Stimulated activated CD8-positive, alpha-beta memory T cell treated with anti-CD3 and anti-CD28 coated beads, Interleukin-2, amount 100 ng/mL, for 48 hours (primary cell): ENCODE measurements at places on chromosomes 2 and 18.

GRCh38 chr2:227536445-227536844 is 62.2 kb upstream of the SCYGR2 start:
- DNase-seq, result no peak

GRCh38 chr18:55422456-55423180 is 165.4 kb downstream of the TCF4 start:
- DNase-seq, result no peak

DNA sequence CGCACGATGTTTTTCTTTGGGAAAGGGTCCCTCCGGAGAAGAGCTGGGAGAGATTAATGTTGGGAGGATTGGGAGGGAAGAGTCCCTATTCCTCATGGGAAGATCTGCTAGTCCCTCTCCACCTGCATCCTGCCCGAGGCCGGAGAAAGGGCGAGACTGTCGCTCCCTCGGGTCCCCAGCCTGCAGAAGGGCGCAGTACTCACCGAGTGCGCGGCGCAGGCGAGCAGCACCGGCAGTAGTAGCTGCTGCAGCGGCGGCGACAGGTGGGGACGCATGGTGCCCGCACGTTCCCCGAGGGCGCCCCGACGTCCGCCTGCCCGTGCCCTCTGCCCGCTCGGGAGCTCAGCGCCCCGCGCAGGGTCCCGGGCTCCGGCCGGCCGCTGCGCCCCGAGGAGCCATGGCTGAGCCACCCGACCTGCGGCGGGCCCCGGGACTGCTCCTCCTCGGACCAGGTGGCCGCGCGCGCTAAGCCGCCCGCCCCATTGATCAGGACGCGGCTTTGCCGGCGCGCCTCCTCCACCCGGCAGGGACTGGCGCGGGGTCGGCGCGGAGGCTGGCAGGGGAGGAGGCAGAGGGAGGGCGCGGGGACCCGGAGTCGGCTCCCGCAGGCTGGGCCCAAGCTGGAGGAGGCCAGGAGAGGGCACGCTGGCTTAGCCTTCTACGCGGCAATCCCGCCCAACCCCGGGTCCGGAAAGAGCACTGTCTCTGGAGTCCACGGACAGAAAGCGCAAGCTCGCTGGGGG is at the start of gene SCTR:
TSS of gene SCTR (minus strand) at position 532 of the 743 bp plus-strand sequence. CDS start at position 275, 257 bp downstream.
- DNase-seq, result no peak

- DNase-seq, result no peak
Observed at GRCh38 chr18:8795586-8796325, 90.4 kb downstream of the MTCL1 start.

DNA sequence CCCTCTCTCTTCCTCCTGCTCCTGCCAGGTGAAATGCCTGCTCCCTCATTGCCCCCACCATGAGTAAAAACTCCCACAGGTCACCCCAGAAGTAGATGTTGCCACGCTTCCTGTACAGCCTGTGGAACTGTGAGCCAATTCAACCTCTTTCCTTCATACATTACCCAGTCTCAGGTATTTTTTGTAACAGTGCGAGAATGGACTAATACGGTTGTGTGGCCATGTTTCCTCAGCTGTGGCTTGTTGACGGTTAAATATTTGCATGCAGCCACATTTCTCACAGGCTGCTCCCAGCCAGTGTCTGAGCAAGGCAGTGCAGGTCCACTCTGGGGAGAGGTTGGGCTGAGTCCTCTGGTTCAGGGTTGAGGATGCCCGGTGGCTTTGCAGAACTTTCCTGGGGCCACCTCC is 27.8 kb upstream of the COPS8 start:
- DNase-seq, result no peak
